ENCODE measurements at places on chromosomes 2 and 18.

DNA sequence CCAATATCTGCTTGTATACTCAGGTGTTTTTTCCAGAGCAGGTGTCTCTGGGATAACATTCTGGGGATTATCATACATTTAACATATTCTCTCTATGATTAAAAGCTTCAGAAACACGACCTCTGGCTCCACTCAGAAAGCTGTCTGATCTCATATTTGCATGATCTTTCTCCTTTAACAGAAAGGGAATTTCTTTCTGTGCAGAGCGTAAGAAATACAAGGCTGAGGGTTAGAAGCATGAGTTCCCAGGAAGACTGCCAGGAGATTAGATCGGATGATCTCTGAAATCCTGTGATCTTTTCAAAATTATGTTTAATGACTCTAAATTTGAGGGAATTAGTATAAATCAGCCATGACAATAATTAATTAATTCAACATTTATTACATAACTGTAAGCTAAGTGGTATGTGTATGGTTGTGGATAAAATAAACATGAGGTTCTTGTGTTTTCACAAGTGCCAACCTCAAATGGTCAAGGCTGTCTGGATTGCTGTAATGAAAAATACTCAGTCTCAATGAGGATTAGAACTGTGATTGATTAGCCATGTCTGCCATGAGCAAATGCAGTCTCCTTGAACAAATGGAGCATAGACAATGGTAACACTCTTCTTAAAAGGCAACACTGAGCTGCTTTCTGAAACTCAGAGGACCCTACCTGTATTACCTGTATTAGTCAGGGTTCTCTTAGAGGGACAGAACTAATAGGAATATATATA is 304.9 kb downstream of the STK39 start:
- DNase-seq, result no peak

GRCh38 chr18:62523631-62524439 is 1.0 kb downstream of the ZCCHC2 start:
- peak; percentile 37 for DNase-seq

- no peak for DNase-seq
Observed at GRCh38 chr2:224570328-224570993, 14.7 kb downstream of the CUL3 start.

- DNase-seq, result no peak
Observed at GRCh38 chr2:74099835-74100234, 47.9 kb downstream of the BOLA3 start.

- no peak for DNase-seq
Observed at GRCh38 chr2:239351687-239352086, 49.1 kb downstream of the HDAC4 start.

DNA sequence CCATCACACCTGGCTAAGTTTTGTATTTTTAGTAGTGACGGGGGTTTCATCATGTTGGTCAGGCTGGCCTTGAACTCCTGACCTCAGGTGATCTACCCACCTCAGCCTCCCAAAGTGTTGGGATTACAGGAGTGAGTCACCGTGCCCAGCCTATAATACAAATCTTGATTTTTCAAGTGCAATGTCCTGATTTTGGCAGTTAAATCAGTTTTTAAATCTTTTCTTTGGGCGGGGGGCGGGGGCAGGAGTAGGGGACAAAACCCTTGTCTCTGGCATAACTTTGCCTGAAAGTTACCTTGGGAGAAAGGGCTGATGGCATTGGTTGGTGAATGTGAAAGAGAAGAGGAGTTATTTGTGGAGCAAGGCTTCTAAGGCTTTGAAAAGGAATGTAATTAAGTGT is 12.3 kb downstream of the GALNT1 start:
- no peak for DNase-seq

DNA sequence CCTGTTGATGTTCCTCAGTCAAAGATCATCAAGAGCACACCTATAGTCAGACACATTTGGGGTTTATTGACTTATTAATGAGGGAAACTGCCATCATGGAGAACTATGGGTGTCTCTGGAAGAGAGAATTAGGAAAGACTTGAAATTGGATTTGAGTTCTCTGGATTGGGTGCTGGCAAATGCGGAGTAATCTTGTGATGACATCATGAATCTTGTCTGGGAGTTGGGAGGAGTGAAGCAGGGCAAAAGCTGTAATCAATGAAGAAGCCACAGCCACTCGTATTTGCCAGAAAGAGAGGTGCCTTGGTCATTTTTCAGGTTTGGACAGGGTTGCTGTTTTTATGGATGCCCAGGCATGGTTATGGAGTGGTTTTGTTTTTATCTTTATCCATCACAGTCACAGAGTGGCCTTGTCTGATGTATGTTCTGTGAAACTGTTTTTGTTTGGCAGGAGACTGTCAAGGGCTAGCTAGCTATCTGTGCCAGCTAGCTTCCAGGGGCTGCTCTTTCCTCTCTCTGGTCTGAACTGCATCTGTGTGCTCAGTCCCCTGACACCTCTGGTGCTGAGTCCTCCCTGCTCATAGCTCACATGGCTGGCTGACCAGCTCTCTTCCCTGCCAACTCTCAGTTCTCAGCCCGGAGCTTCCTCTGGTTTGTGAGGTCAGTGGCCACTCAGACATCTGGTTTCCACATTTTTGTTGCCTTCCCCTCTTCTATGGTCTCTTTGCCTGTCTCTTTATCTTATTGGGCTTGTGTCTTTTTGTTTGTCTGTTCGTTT is 193.4 kb upstream of the RMP24 start:
- DNase-seq, result no peak

- no peak for DNase-seq
Observed at GRCh38 chr2:3626812-3627499, 31.0 kb upstream of the ALLC start.

DNA sequence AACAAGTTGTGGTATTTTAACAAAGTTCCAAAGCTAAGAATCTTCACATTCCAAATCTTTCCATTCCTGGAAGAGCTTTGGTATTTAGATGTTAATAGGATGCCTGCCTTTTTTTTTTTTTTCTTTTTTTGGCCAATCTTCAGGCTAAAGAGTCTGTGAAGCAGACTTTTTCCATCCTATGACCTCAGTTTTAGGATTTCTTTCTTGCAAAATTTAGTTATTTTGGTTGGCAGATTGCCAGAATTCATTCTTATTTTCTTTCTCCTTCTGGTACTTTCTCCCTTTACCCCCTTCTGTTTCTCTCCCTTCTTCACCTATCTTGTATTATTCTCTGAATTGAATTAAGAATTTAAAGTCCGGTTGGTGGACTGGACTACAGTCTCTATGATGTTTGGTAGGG is 217.8 kb upstream of the REV1 start:
- DNase-seq, result no peak

GRCh38 chr2:112682101-112682500 is 36.4 kb downstream of the SLC20A1 start:
- no peak for DNase-seq

DNA sequence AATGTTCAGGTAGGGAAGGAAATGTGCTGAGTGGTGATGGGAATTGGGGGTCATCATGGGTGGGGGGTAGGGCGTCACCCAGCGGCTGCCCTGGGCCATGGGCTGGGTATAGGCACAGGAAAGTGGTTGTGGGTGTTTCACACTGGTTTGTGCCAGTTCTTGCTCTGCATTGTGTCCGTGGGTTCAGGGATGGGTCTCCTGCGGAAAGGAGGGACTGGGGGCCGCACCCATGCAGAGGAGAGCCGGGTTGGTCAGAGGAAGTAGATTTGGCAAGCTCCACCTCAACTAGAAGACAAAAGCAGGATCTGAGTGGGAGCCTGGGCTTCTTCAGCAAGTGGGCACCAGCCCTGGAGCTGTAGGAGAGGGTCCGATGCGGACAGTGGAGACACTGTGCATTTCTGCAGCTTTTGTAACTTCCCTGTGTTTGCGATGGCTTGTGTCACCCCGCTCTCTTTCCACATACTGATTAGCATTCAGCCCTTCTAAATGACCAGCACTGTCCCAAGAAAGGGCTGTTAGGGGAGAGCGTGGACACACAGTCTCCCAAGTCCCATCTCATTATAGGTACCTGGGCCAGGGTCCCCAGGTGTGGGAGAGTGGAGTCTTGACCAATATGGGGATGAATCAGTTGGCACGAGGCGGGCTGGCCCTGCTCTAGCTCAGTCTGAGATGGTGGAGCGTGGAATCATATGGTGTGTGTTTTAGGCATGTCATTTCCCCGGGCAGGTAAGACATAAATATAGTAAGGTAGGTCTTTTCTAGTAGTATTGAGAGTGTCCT is 67.2 kb downstream of the LRRFIP1 start:
- DNase-seq, result no peak

DNA sequence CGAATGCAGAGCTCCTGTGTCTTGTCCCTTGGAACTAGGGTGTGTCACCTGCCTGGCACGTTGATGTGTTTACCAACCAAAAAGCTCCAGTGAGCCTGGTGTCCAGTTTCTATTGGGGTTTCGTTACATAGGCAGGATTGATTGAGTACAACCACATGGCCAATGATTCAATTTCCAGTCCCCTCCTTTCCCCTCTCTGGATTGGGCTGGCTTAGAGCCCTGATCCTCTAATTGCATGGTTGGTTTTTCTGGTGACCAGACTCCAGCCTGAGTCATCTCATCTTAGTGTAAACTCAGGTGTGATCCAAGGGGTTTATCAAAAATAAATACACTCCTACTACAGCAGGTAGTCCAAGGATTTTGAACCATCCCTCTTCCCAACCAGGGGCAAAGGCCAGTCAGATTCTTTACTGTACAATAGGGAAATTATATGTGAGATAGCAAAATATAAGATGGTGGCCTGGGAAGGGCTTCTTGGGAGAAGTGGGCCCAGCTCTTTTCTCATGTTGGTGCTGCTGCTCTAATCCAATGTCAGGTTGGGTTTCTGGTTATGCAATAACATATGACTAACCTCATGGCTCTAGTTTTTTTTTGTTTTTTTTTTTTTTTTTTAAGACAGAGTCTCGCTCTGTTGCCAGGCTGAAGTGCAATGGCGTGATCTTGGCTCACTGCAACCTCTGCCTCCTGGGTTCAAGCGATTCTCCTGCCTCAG is 64.7 kb upstream of the MGAT5 start:
- DNase-seq, result no peak

DNA sequence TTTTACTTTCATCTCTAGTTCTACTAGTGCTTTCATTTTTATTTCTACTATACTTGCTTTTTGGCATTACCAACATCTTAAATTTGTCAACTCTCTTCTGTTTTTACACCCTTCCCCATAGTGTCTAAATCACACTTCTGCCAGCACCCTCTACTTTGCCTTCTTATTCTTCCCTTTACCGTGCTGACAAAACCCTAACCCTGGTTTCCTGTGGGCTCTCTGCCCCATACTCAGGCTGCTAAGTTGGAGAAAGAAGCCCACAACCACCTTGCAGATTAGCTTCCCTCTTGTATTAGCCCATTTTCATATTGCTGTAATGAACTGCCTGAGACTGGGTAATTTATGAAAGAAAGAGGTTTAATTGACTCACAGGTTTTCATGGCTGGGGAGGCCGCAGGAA is 24.8 kb downstream of the GIGYF2 start:
- no peak for DNase-seq

DNA sequence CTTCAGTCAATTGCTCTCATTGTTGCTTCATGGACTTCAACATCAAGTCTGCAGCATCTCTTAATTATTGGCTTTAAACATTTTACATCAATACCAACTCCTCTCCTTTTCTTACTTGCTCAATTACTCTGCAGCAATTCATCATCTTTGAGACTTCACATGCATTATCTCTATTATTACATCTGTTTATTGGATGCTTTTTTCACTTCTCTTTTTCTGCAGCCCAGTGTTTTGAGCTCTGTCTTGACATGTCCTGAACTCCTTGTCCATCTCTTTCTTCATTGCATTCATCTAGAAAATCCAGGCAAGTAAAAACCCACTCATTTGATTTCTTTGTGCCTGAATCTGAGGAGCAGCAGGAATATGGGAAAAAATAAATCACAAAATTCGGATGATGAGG is 647.9 kb downstream of the PLCL1 start:
- DNase-seq, result no peak

DNA sequence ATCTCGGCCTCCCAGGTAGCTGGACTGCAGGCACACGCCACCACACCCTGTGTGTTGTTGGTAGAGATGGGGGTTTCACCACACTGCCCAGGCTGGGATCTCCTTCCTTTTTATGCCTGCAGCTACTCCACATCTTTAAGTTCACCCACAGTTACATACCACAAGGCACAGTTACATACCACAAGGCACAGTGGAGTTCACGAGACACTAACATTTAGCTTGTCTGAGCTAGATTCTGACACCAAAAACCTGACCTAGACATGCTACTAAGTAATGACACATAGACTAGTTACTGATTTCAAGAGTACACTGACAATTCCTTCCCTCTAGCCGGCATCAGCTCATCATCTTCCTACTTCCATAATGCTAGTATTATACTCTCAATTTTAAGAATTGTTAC is 4.3 kb downstream of the POLR2D start:
- no peak for DNase-seq

GRCh38 chr2:197281421-197281820 is 29.2 kb downstream of the ANKRD44 start:
- DNase-seq, result no peak

DNA sequence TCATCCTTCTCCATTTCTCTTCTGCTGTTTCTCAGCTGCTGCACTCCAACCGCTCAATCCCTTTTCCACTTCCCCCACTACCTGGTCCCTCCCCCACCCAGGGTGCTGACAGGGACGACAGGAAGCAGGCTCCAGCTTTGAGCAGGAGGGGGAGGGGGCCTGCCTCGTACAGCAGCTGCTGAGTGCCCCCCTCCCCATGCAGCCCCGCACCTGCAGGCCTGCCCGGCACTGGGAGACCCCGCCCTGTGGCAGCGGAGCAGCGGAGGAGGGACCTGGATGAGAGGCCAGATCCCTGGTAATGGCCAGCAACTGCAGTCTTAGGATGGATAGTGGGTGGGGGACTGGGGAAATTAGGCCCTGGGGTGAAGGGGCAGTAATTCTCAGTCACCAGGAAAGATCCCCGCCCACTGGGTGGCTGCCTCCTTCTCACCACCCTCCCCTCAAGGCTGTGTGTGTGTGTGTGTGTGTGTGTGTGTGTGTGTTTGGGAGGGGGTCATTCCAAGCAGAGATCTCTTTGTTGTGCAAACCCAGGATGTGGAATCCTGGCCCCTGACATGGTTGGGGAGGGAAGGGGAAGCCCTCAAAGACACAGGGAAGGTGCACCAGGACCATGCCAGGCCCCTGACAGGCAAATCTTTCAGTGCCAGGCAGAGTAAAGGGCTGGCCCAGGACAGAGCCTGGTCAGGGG is 6.8 kb upstream of the CRYBA2 start:
- DNase-seq, result no peak

DNA sequence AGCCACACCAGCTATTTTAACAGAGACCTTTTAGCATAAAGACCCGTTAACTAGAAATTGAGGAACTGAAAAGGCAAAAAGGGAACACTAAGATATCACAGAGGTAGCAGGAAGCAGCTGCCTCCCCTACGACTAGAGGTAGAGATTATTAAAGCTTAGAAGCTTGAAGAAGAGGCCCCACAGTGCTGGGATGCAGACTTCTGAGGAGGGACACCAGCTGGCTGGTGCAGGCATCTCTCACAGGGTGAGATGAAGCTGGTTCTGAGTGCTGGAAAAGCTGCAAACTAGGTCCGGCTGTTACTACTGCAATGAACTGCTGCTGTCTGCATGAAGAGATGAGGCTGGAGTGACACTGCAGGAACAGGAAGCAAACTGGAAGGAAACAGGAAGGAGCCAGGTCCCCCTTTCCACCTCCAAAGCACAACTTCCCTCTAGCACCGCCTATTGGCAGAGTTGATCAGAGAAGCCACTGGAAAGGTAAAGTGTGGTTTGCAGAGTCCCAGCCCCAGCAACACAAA is 61.2 kb upstream of the MRPS9 start:
- no peak for DNase-seq
